ENCODE measurements at places on chromosomes 5 and 9.

DNA sequence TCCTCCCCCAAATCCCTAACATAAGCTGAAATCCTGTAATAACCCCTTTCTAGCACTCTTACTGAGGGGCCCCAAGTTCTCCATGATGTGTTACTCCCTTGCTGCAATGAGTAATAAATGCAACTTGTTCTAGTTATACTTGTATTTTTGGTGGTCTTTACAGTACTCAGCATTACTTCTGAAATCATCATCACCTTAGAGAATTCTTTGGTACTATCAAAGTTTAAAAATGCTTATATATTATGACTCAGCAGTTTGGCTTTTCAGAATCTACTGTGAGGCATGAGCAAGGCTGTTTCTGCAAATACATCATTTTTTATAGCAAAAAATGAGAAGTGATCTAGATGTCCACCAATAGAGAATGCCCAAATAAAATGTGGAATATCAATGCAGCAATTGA, 20.7 kb upstream of the ROPN1L start:
- DNase-seq, result no peak

GRCh38 chr5:34843497-34843896, 4.5 kb downstream of the TTC23L start:
- no peak for DNase-seq

- no peak for DNase-seq
Measured at GRCh38 chr9:100228352-100228869, 124.3 kb downstream of the TEX10 start.

DNA sequence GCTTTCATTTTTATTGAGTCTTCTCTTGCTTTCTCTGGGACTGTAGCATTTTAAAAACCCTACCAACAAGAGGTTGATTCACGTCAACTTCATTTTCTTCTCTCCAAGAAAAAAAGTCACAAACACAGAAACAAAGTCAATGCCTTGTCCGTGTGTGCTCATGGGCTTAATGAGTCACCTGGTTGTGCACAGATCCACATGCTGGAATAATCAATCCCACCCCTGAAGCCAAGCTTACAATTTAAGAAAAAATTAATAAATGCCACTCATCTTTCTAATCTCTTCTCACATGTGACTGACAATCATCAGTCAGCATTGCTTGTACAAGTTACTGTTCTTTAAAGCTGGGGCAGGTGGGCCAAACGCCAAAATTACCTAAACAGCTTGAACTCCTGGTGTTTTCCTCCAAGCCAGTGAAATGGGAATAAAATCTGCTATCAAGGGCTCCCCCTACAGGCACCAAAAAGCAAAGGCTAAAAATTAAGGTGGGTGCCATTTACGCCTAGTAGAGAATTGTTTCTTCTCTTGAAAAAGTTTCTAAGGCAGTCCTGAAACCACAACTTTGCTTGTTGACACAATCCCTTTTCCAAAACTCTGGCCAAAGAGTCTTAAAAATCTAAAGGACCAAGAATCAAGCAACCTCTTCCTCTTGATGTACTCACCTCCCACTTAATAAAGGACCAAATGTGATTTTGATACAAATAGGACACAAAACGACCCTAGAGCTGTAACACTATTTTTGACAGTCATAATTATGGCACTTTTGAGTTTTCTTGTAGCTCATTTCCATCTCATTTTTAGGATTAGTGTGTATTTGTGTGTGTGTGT, 21.3 kb downstream of the TRMO start:
- DNase-seq, result peak; percentile 19

DNA sequence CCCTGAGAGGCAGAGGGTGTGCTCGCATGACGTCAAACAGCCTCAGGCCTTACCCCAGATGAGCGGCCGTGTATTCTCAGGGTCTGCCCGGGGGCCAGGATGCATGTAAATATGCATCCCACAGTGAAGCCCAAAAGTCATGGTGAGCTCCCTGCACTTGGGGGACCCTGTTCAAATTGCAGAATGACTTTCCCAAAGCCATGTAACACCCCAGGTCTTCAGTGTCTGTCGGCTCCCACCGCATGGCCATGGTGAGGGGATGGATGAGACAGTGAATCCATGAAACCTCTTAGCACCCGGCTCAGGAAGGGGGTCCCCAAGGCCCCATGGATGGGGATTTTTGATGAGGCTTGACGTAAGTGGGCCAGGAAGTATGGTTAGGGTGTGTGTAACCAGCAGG, 9.3 kb upstream of the COL5A1 start:
- DNase-seq, result no peak

DNA sequence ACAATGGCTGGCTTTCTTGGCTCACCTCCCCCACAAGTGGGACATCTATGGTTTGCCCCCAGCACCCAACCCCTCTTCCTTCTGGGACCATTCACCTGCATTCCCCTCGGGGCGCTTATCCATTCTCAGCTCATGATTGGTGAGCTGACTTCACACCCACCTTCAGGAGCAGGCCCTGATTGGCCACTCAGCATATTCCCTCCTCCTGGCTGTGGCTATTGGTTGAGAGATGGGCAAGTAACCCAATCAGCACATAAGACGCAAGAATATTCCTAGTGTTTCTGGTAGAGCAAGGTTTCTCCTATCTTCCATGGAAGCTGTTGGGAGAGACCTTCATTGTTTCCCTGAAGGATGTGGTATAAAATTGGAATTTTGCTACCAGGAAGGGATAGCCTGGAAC, 22.7 kb upstream of the UNC5A start:
- no peak for DNase-seq

GRCh38 chr9:114532561-114533237, 27.4 kb upstream of the WHRN start:
- DNase-seq, result no peak

GRCh38 chr5:151574444-151574996, 16.6 kb downstream of the FAT2 start:
- no peak for DNase-seq

GRCh38 chr5:59622848-59623247, 270.7 kb downstream of the PDE4D start:
- no peak for DNase-seq

DNA sequence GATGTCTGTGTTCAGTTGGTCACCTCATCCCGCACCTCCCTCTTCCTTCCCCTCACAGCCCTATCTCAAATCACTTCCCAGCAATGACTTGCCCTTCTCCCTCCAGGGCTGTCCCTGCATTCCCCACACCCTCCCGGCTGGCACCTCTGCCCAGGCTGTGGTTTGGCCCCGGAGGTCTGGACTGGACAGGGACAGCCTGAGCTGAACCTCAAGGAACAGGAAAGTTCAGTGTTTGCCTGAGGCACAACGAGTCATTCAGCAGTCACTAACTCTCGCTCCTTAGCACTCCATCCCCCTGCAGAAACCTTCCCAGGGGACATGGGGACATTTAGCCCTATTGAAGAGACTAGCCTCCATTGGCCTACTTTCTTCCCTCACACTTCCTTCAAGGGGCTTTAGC, 58.3 kb upstream of the MAP3K1 start:
- no peak for DNase-seq

GRCh38 chr9:115002371-115003120, 72.2 kb upstream of the TNFSF8 start:
- DNase-seq, result no peak

- DNase-seq, result no peak
Measured at GRCh38 chr5:36270175-36270574, 28.4 kb upstream of the NADK2 start.

- DNase-seq, result no peak
Measured at GRCh38 chr9:34106110-34106509, 20.4 kb downstream of the DCAF12 start.

DNA sequence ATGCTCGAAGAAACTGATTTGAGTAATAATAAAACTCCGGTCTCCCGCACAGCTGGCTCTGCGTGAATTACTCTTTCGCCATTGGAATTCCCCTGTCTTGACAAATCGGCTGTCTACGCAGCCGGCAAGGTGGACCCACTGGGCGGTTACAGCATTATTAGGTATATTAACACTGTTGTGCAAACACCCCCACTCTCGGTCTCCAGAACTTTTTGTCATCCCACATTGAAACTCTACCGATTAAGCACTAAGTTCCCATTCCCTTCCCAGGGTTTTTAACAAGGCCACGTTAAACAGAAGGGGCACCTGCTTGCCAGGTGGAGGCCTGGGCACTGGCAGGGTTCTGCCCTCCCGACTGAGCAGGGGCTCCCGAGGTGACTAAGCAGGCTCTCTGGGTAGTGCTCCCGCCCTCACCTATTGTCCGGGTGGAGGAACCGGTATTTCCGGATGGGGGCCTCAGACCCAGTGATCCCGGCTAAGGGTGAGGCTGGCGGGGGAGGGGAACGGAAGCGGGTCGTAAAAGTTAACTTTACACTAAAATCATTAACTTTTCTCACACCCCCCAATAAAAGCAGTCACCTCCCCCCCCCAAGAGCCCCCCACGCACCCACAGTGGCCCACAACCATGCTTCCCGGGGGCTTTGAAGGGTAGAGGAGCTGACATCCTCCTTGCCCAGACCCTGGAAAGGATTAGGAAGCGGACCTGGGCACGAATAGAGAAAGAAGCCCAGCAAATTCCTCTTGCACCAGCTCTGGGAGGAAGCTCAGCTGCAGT, 53.5 kb upstream of the TJP2 start:
- no peak for DNase-seq

DNA sequence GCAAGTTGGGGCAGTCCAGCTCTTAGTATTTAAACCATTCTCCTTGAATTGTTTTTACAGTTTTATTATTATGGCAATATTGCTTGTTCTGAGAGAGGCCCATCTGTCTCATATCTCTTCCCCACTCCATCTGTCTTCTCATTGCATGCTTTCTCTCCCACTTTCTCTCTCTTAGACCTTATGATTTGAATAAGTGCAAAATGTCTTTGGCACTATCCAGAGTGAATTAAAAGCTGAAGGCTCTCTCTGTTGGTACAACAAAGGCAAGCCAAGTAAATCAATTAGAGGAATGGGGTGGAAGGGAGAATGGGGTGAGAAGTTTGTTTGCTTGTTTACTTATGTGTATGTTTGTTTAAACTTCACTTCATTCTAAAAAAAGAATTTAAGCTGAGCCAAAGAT, 195.3 kb upstream of the RFX3 start:
- DNase-seq, result peak; percentile 36

DNA sequence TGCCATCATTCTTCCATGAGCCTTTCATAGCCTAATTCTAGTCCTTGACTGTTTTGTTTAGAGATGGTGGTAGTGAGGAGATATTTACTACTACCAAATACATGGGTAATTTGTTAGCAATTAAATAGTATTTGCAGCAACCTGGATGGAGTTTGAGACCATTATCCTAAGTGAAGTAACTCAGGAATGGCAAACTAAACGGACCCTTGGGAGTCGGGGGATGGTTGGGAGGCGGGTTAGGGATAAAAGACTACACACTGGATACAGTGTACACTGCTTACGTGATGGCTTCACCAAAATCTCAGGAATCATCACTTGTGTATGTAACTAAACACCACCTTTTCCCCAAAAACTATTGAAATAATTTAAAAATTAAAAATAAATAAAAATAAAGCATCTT, 809.2 kb upstream of the ZNF608 start:
- DNase-seq, result no peak

Measured in NCI-H446 treated with DMSO at 0.1 percent for 48 hours (cell line).